Fibroblast of lung (primary cell): ENCODE measurements at places on chromosomes 5 and 9. TPM values are rescaled to one million over a fixed set of nuclear protein-coding genes. Genes with fewer than 3 reads are reported as not detected.

SLC31A2 gene
- polyA plus RNA-seq, result 15.7 and 17.8 TPM in 2 replicates

DNA sequence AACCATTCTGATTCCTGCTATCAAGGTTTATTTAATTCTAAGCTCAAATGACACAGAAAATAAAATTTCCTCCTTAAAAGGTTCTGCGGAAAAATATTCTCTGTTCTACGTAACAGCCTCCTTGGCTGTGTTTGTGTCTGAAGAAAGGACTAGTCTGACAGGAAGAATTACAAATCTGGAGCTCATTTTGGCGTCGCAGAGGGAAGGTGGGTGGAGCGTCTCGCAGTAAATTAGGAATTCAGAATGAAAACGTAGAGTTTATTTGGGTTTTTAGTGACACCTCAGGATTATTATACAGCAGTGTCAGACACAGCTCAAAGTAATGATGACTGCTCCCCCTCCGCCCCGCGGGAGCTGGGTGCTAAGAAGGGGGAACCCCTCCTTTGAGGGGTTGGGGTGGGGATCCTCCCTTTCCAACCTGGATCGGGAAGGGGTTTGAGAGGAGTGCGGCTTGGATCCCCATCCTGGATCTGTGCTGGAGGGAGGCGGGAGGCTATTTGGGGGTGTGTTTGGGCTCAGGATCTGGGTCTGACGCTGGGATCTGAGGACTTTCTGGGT lies 933 bp upstream of the TGFBR1 start:
- peak; percentile 42 for DNase-seq

GRCh38 chr9:3842839-3843238 lies 317.0 kb upstream of the RFX3 start:
- peak; percentile 73 for DNase-seq

- DNase-seq, result no peak
These were observed 205.9 kb downstream of the ANXA1 start for GRCh38 chr9:73357607-73358006.

ELOVL7 gene
- 0.03 and 0.07 TPM in 2 replicates for polyA plus RNA-seq

DNA sequence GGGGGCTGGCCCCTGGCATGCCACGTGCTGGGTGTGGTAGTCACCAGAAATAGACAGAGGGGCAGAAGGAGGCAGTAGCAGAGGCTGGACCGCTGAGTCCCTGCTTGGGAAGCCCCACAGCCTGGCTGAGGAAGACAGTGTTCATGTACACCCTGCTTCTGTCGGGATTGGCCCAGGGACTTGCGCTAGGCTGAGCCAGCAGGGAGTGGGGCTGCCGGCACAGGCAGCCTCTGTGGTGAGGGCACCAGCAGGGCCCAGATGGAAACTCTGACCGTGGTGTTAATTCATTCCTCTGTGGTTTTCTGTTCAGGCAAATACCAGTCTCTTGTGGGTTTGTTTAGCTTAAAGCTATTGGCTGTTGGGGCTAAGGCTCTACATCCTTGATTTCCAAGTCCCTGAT lies 108.6 kb upstream of the RAD23B start:
- DNase-seq, result peak; percentile 66

GRCh38 chr5:44336708-44337107 lies 52.5 kb downstream of the FGF10 start:
- no peak for DNase-seq

GRCh38 chr9:121682926-121683515 lies 31.6 kb downstream of the DAB2IP start:
- DNase-seq, result no peak

DNA sequence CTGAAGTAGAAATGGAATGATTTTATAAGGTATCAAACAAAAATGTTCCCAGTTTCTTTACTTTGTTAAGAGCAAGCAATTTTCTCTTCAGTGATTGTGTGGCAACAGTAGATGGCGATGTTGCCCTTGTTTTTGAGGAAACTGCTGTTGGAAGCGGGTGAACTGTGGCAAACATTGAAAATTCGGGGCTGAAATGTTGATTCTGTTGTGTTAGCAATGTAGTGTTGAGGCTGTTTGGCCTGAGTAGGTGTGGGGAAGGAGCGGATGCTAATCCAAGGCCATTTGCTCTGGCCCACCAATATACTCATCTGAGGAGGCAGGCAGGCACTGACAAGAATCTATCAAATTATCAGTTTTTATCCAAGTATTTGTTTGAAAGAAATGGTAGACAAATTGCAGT lies 129.8 kb downstream of the SLC12A2 start:
- DNase-seq, result peak; percentile 58

LCN12 gene
- polyA plus RNA-seq, result 0.02 TPM in 1 of 2 replicates, not detected in the other

GRCh38 chr5:112681481-112681908 lies 56.2 kb upstream of the APC start:
- DNase-seq, result no peak

PAEP gene
- polyA plus RNA-seq, result not detected in 2 replicates

DNA sequence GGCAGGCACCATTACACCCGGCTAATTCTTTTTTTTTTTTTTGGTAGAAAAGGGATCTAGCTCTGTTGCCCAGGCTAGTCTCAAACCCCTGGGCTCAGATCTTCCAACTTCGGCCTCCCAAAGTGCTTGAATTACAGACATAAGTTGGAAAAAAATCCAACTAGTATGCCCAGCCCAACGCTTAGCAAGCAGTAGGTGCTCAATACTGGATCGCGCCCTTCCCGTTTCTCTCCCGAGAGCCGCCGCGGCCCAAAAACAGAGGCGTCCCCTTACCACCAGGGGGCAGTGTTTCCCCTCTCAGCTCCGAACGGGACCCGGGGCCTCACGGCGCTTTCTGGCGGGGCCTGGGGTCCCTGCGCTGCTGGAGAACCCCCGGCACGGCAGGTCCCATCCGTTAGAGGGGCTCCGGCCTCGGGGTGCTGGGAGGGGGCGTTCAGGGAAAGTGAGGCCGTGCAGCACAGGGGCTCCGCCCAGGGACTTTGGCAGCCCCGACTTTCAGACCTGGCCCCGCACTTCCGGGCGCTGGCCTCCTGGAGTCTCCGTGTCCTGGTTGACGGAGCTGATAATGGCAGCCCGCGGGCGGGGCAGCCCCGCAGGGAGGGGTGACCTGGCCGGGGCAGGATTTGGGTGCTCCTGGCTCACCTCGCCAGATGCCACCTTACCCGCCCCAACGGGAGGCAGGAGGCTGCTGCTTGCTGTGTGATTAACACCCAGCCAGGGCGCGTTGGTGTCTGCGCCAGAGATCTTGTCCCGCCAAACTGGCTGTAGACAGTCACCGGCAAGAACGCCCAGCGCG lies 15.2 kb downstream of the PTGES start:
- DNase-seq, result peak; percentile 43

DNA sequence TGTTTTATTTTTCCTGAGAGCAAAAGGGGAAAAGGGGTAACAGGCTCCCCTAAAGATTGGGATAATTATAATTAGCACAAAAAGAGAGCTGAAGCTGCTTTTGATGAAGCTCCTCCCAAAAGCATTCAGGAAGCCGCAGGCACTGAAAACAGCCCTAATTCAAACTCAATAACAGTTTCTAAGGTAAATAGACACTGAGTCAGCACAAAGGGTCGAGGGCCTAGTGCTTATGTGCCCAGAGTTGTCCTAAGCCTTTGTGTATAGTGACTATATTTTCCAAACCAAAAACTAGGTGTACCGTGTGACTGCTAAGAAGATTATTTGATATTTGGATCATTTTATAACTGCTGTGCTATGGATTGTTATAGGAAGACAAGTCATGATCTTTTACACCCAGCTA lies 67.7 kb downstream of the HMHB1 start:
- peak; percentile 27 for DNase-seq

- DNase-seq, result no peak
These were observed 39.9 kb downstream of the WDR36 start for GRCh38 chr5:111132076-111132475.

DNA sequence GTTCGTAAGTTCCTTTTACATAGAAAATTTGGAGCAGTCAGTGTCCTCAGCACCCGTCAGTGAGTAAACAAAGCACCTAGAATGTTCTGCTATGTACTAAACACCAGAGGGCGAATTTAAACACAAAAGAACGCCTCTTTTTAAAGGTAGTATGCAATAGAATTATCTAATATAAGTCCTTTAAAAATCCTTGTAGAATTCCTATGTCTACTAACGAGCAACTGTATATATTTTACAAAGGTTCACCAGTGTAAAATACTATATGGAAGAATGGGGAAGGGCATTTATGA lies 499 bp upstream of the TMEM232 start:
- no peak for DNase-seq

DNA sequence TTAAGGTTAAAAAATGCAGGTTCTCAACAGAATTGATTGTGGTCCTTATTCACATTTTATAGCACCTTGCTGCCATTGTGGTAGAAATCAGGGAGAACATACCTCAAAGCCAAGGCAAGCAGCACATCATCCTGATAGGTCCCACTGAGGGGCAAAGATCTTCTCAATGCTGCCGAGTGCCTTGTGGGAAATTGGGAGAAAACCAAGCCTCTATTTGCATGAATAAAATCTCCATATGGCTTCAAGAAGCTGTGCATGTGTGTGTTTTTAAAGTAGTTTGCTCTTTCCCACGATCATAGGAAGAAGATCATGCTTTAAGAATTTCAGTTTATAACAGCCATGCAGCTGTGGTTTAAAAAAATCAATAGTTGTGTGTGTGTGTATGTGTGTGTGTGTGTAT lies 216.9 kb upstream of the FBXL7 start:
- DNase-seq, result no peak

DNA sequence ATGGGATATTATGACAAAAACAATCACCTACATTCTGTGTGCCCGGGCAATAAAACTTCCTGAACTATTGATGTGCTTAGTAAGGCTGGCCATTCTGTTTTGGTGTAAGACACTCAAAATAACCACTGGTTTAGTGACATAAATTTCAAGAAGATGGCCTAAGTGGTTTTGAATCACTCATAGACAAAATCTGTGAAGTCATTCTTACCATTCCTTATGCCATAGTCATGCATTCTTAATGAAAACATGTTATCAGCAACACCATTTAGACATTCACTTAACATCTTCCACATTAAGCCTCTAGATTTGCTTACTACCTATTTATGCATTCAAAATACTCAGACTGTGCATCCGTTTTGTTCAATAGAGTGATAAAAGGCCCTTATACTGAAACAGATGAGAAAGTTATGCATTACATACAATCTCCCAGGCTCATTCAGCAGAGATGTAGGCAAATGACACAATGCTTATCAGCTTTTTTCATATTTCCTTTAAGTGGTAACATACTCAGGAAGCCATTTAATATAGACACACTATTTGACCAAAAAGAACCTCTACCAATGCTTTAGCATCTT lies 848.8 kb upstream of the DMAC1 start:
- no peak for DNase-seq

- no peak for DNase-seq
These were observed 284.7 kb downstream of the SMARCA2 start for GRCh38 chr9:2299843-2300205.

CD72 gene
- 0.64 and 1.00 TPM in 2 replicates for polyA plus RNA-seq

GRCh38 chr9:4585135-4585534 lies 77.0 kb upstream of the PLPP6 start:
- no peak for DNase-seq

SLC6A7 gene
- 0.02 TPM in 1 of 2 replicates, not detected in the other for polyA plus RNA-seq

DNA sequence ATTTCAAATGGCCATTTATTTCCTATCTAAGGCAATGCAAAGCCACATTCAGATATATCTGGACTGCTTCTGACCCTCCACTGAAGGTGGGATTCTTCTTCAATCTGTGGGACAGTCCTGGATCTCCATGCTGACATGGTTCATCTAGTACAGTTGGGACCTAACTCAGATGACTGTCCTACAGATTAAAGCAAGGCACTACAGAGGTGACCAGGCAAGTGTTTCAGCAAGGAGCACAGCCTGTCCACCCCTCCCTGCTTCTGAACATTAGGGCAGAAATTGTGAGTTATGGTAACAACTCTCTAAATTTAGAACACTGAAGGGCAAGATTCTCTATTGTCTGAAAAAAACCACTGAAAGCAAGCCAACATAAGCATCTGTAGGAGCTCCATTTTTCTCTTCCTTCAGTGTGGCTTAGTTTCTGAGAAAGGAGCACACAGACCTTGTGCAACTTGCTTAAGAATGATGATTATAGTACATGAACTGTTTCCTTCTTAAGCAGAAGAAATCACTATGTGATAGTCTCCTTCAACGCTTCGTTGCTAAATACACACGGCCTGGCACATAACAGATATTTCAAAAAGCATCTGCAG lies 62.9 kb upstream of the BARX1 start:
- peak; percentile 78 for DNase-seq

- DNase-seq, result peak; percentile 83
These were observed 226.4 kb downstream of the DCP2 start for GRCh38 chr5:113202746-113203716.

GRCh38 chr9:98870782-98871557 lies 63.5 kb downstream of the GALNT12 start:
- DNase-seq, result no peak

GRCh38 chr5:33921002-33921401 lies 15.2 kb upstream of the RXFP3 start:
- no peak for DNase-seq

FBN2 gene
- 22.1 and 43.1 TPM in 2 replicates for polyA plus RNA-seq

DNA sequence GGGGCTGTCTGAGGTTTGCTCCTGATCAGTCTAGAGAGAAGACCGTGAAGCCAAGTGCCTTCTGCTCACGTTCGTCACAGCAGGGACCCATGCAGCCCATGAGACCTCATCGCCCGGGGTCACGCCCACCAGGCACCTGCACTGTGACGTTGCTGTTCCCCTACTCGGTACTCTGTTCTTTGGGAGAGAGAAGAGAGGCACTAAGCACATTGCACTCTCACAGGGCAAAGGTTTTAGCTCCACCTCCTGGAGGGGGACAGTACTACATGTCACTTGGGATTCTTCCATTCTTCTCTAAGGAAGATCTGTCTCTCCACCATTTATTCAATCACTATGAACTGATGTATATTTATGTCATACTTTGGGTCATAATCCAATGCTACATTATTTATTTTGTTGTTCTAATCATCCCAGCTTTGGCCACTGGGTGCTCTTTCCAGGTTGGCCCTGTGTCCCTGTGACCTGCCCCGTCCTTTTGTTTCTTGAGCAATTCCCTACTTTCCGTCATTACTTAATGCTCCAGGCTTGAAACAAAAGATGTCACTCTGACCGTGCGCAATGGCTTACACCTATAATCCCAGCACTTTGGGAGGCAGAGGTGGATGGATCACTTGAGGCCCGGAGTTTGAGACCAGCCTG lies 31.4 kb upstream of the BRD3 start:
- peak; percentile 4 for DNase-seq

GRCh38 chr5:118006219-118006618 lies 982.1 kb downstream of the DTWD2 start:
- no peak for DNase-seq
